H7 (cell line): ENCODE measurements at places on chromosomes 16 and 17. TPM values are rescaled to one million over a fixed set of nuclear protein-coding genes. Genes with fewer than 3 reads are reported as not detected.
A peak's percentile ranks its signal among the peaks of the same experiment; 100 is the strongest.

CYGB gene
- 1.4 and 3.5 TPM in 2 replicates for total RNA-seq

MYCBPAP gene
- total RNA-seq, result 0.62 and 3.2 TPM in 2 replicates

TBC1D3E gene
- not detected in 2 replicates for total RNA-seq

HBA2 gene
- total RNA-seq, result not detected in 2 replicates

LAT gene
- 0.74 and 1.5 TPM in 2 replicates for total RNA-seq

TAC4 gene
- total RNA-seq, result not detected in 2 replicates

CPHXL gene
- not detected in 2 replicates for total RNA-seq

TAOK1 gene
- 27.4 and 51.0 TPM in 2 replicates for total RNA-seq

GINS2 gene
- total RNA-seq, result 25.6 and 25.9 TPM in 2 replicates

ZNF598 gene
- total RNA-seq, result 28.4 and 30.8 TPM in 2 replicates

DNA sequence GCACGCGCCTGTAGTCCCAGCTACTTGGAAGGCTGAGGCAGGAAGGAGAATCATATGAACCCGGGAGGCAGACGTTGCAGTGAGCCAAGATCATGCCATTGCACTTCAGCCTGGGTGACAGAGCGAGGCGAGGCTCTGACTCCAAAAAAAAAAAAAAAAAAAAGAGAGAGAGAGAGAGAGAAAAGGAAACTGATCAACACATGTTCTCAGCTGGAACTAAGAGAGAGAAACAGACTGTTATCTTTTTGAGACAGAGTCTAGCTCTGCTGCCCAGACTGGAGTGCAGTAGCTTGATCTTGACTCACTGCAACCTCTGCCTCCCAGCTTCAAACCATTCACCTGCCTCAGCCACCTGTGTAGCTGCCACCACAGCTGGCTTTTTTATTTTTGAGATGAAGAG, 60.4 kb downstream of the STH start:
- no peak for DNase-seq

- DNase-seq, result no peak
Observed at GRCh38 chr17:19987897-19988296, 10.3 kb upstream of the AKAP10 start.

GRCh38 chr17:34081269-34081668, 173.8 kb upstream of the CCL2 start:
- peak; percentile 60 for DNase-seq

GRCh38 chr17:38881600-38882191, 11.8 kb downstream of the LASP1 start:
- no peak for DNase-seq

GRCh38 chr17:17134957-17135333, 71.2 kb downstream of the PLD6 start:
- DNase-seq, result no peak

- no peak for DNase-seq
Observed at GRCh38 chr16:65961476-65962143, 404.9 kb upstream of the CDH5 start.

GRCh38 chr16:1279945-1280589, 24.2 kb downstream of the TPSD1 start:
- peak; percentile 65 for DNase-seq

DNA sequence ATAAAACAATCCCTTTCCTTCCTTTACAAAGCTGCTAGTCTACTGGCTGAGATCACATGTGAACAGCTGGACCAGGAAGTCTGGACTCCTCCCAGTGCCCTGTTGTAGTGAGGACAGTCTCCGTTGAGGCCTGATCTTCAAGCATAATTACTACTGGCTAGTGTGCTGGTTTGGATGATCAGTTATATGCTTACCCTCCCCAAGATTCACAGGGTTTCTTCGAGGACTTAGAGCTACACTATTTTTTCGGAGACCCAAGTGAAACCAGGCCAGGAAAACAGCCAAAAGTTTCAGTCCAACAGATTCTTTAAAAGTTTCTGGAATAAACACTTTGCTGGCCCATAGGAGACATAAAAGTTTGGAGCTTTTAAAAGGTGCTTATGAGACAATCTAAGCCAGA, 194.9 kb upstream of the CDH11 start:
- DNase-seq, result no peak

GRCh38 chr17:82349287-82349701, 9.8 kb upstream of the TEX19 start:
- DNase-seq, result peak; percentile 61

GRCh38 chr16:71367241-71367976, 8.9 kb downstream of the CALB2 start:
- peak; percentile 89 for DNase-seq

GRCh38 chr16:89413811-89414585, 76.4 kb downstream of the ANKRD11 start:
- no peak for DNase-seq

GRCh38 chr17:29880031-29880430, 50.0 kb downstream of the SSH2 start:
- no peak for DNase-seq

GRCh38 chr17:41796121-41796895, 9.8 kb upstream of the JUP start:
- no peak for DNase-seq

DNA sequence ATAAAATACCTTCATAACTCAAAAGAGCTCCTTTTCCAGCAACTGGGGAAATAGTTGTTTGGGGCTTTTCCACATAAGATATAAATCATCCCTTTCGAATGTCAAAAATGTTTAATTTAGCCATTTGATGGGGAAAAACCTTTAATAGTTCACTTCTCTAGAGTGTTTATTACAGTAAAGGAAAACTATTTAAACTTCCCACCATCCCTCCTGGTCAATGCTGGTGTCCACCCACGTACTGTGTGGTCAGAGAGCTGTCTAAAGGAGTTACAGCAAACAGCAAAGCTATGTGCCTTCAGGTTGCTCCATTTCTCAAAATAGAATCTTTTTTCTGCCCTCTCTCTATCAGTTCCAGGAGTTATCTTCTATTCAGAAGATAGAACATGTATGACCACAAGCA, 33.5 kb downstream of the KANSL1 start:
- no peak for DNase-seq

GRCh38 chr16:15494236-15494635, 59.8 kb downstream of the BMERB1 start:
- no peak for DNase-seq

- DNase-seq, result no peak
Observed at GRCh38 chr17:66772148-66772812, 62.6 kb upstream of the CACNG5 start.
